Osteoblast (primary cell): ENCODE measurements at places on chromosomes 6 and 20. TPM values are rescaled to one million over a fixed set of nuclear protein-coding genes. Genes with fewer than 3 reads are reported as not detected.

DNA sequence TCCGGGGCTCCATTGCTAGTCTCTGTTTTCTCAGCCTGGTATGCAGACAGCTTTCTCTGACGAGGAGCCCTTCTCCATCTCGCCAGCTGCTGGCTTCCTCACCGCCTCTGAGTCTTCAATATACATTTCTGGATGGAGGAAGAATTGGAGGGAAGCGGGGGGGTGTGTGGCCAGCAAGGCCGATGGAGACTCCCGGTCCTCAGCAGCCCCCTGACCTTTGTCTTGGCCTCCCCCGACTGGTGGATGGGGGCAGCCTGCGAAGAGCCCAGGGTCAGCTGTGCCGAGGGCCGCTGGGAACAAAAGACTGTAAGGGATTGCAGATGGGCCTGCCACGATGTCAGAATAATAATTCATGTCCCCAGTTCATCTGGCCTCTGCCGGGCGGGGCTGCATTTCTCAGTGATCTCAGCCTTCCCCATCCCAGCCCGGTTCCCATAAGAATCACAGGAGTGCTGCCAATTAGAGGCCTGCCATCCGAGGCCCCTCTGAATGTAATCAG is 54.3 kb upstream of the STX16 start:
- H3K4me1 ChIP-seq = peaks cover 4% of the 10 kb centered on the region
- H3K4me3 ChIP-seq = no peak overlapping the region
- H3K36me3 ChIP-seq = no peaks in the 10 kb centered on the region
- peak; percentile 86 for DNase-seq

GRCh38 chr20:3223994-3224680 is 14.8 kb downstream of the ITPA start:
- DNase-seq = peak; percentile 60
- H3K27ac ChIP-seq = no peak overlapping the region
- H3K4me3 ChIP-seq = no peak overlapping the region
- no peaks in the 10 kb centered on the region for H3K27me3 ChIP-seq

DNA sequence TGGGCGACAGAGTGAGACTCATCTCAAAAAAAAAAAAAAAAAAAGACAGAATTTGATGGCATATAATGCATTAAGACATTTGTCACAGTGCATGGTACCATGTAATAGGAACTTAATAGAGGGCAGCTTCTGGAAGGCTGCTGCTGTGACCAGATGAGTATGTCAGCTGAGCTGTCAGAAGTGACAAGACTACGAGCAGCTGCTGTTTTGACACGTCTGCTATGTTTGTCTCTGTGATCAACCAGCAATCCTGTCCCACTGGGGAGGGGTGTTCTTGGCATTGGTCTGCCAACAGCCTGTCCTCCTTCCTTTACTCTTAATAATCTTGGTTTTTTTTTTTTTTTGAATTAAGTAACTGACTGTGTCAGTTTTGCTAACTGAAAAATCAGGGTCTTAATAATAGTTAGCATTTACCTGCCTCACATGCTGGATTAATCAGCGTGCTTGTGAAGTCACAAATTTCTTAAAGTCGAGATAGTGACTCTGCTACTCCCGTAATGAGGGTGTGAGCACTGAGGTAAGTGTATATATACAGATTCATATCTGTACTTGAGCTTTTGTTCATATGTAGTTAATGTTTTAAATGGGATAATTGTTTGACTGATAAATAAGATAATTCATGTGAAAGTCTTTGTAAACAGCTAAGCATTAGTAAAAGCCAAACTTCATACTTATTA is 152.4 kb downstream of the BMP2 start:
- no peaks in the 10 kb centered on the region for H3K27me3 ChIP-seq
- H3K4me1 ChIP-seq = no peaks in the 10 kb centered on the region
- DNase-seq = no peak

DNA sequence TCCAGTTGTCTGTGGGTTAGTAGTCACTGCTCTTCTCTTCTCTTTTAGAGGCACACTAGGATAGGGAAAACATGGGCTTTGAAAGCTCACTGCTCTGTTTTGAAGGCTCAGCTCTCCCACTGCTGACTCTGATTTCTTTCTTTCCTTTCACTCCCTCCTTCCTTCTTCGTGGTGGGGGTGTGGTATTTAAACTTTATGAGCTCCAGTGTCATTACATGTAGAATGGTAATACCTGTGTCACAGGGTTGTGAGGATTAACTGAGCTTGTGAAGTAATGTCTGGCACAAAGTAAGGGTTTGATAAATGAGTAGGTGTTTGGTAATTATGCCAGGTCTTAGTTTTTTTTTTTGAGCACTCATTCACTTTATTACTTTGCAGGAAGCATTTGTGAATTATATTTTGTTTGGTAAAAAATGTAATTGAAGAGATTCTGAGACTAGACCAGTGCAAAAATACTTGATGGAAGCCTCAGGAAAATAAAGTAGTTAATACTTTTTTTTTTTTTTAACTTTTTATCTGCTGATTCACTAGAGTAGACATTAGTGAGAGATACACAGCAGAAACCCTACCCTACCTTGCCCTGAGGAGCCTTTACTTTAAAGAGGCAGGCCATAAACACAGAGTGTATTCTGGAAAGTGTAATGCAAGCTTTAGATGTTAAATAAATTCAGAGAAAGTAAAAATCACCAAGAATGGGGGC is 17.3 kb downstream of the SMAP1 start:
- no peaks in the 10 kb centered on the region for H3K36me3 ChIP-seq
- DNase-seq = no peak
- H3K4me3 ChIP-seq = no peak overlapping the region
- no peaks in the 10 kb centered on the region for H3K27me3 ChIP-seq
- peaks cover 10% of the 10 kb centered on the region for H3K4me1 ChIP-seq

DNA sequence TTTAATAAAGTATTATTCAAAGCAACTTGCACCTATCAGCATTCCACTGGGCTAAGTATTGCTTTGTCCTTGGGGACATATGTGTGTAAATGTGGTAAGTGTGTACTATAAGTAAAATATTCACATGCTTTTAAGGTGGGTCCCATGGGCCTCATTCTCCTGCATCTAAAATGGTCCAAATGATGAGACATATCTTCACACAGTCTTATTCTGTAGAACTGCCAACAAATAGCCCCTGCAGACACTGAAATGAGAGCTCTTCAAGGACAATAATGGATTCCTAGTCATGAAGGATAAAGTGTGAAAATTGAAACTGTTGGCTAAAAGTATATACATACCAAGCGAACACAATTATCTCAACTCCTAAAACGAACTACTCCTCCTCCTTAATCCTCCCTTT is 81.8 kb downstream of the SMLR1 start:
- no peaks in the 10 kb centered on the region for H3K27me3 ChIP-seq
- H3K27ac ChIP-seq = no peak overlapping the region
- DNase-seq = no peak
- no peaks in the 10 kb centered on the region for H3K36me3 ChIP-seq
- H3K4me1 ChIP-seq = peaks cover 18% of the 10 kb centered on the region

GRCh38 chr6:116446399-116446798 is 14.8 kb upstream of the CALHM6 start:
- no peaks in the 10 kb centered on the region for H3K36me3 ChIP-seq
- no peak for DNase-seq
- H3K4me1 ChIP-seq = peaks cover 39% of the 10 kb centered on the region
- no peaks in the 10 kb centered on the region for H3K27me3 ChIP-seq
- no peak overlapping the region for H3K4me3 ChIP-seq

DNA sequence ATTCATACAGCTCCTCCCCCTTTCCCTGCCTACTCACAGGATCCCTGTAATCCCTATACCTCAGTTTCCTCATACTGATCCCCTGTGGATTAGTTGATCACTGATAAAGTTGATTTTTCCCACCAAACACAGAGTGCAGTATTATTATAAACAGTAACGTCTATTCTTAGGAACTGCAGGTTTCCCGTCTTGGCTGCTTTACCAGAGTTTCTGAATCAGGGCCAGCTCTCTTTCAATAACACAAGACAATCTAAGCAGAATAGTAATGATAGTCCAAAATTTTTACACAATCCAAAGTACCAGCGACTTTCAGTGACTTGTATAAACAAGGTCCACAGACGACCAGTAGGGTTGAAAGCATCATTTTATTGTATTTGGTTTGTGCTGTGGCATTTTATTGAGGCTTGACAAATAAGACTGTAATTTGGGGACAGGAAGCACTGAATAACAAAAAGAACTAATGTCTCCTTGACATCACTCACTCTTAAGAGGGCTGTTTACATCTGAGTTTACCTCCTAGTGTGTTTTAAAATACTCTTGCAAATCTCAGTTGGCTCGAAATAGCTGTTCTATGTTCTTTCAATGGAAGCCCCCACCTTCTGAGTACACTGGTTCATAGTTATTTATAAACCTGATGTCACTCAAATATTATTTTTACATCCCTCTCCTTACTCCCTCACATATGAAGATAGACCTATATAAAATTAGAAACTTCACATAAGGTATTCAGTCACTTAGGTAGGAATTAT is 6.1 kb upstream of the JARID2 start:
- no peak overlapping the region for H3K4me3 ChIP-seq
- H3K4me1 ChIP-seq = no peaks in the 10 kb centered on the region
- H3K27ac ChIP-seq = no peak overlapping the region
- H3K27me3 ChIP-seq = no peaks in the 10 kb centered on the region
- no peaks in the 10 kb centered on the region for H3K36me3 ChIP-seq

DNA sequence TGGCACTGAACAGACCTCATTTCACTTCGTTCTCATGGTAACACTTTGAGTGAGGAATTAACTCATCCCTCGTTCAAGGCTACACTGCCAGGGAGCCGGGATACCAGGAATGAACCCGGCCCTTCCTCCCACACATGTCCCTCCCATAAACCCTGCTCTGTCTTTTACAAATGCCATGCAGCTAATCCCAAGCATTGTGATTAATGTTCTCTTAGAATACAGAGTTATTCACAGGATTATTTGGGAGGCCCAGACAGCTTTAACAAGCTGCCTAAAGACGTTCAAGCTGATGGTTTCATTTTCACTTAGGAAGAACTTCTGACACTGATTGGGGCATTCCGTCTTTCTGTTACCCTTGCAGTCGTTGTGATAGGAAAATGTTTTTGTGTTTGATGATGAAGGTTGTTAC is 42.5 kb upstream of the CD83 start:
- no peak for DNase-seq
- no peaks in the 10 kb centered on the region for H3K27me3 ChIP-seq
- peak overlapping the region; percentile 64 for H3K4me3 ChIP-seq
- H3K4me1 ChIP-seq = peaks cover 16% of the 10 kb centered on the region
- no peaks in the 10 kb centered on the region for H3K36me3 ChIP-seq

- H3K4me1 ChIP-seq = no peaks in the 10 kb centered on the region
- no peaks in the 10 kb centered on the region for H3K27me3 ChIP-seq
- H3K4me3 ChIP-seq = no peak overlapping the region
- H3K36me3 ChIP-seq = peaks cover 79% of the 10 kb centered on the region
- H3K27ac ChIP-seq = no peak overlapping the region
These were observed 30.4 kb upstream of the MROH8 start for GRCh38 chr20:37209661-37210314.

GRCh38 chr6:137660296-137660731 is 166.1 kb upstream of the OLIG3 start:
- no peak overlapping the region for H3K27ac ChIP-seq
- no peak overlapping the region for H3K4me3 ChIP-seq
- DNase-seq = no peak

- H3K36me3 ChIP-seq = no peaks in the 10 kb centered on the region
- no peak overlapping the region for H3K4me3 ChIP-seq
- H3K27ac ChIP-seq = no peak overlapping the region
- no peak for DNase-seq
These were observed 77.6 kb downstream of the SRC start for GRCh38 chr20:37423545-37423944.

DNA sequence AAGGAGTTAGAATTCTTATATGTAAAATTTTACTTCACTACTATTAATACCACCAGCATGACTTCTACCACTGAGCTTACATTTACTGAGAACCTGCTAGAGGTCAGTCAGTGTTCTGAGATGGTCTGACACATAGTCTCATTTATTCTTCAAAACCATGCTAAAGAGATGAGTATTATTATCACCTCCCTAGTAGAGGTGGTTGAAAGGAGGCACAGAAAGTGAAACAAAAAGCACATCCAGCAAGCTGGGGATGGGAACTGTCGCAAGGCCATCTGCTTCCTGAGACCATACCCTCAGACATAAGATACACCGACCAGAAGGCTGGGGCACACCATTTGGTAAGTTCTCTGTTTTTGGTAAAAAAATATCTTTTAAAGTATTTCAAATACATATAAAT is 137.7 kb downstream of the INSM1 start:
- H3K36me3 ChIP-seq = no peaks in the 10 kb centered on the region
- no peak overlapping the region for H3K27ac ChIP-seq
- H3K4me3 ChIP-seq = no peak overlapping the region
- H3K4me1 ChIP-seq = no peaks in the 10 kb centered on the region
- DNase-seq = no peak

DNA sequence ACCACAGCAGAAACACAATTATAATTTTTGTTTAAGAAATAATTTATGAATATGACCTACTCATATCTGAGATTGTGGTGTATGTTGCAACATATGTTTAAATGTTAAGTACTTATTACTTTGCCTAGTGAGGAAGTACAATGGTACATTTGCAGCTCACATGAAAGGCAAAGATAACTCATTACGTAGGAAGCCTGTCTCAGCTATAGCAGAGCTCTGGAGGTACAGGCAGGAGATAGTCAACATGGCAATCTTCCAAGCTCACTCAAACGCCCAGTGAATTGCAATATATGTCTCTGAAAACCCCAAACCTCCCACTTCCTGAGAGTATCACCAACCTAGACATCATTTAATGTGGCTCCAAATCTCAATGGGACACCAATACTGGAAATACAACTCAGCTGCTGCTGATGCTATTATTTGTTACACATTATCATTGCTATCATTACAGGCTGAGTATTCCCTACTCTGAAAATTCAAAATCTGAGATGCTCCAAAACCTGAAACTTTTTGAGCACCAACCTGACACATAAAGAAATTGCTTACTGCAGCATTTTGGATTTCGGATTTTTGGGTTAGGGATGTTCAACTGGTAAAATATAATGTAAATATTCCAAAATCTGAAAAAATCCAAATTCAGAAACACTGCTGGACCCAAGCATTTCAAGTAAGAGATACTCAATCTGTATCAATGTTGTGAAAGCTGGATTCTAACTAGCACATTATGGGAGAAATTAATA is 25.1 kb upstream of the GSTA4 start:
- H3K4me3 ChIP-seq = no peak overlapping the region
- H3K27ac ChIP-seq = no peak overlapping the region
- no peak for DNase-seq
- no peaks in the 10 kb centered on the region for H3K27me3 ChIP-seq
- H3K36me3 ChIP-seq = peaks cover 10% of the 10 kb centered on the region

- H3K27ac ChIP-seq = no peak overlapping the region
- no peak overlapping the region for H3K4me3 ChIP-seq
- H3K4me1 ChIP-seq = no peaks in the 10 kb centered on the region
- H3K27me3 ChIP-seq = no peaks in the 10 kb centered on the region
- DNase-seq = no peak
- H3K36me3 ChIP-seq = no peaks in the 10 kb centered on the region
These were observed 2.9 kb upstream of the KHDRBS2 start for GRCh38 chr6:62288974-62289373.

The MPIG6B gene
- not detected in 2 replicates for total RNA-seq

The OOEP gene
- 0.36 and 0.59 TPM in 2 replicates for total RNA-seq

The HLA-DRA gene
- total RNA-seq = 5.8 and 50.7 TPM in 2 replicates

The C20orf202 gene
- total RNA-seq = under 0.01 TPM in 1 of 2 replicates, not detected in the other

The ELOVL2 gene
- under 0.01 and 0.29 TPM in 2 replicates for total RNA-seq

The CAP2 gene
- 10.0 and 12.3 TPM in 2 replicates for total RNA-seq

The CRIP3 gene
- 0.59 TPM in 1 of 2 replicates, not detected in the other for total RNA-seq
